ENCODE measurements at places on chromosomes 3 and 15.

GRCh38 chr3:11377719-11378118 lies 105.5 kb downstream of the ATG7 start:
- no peak for DNase-seq

DNA sequence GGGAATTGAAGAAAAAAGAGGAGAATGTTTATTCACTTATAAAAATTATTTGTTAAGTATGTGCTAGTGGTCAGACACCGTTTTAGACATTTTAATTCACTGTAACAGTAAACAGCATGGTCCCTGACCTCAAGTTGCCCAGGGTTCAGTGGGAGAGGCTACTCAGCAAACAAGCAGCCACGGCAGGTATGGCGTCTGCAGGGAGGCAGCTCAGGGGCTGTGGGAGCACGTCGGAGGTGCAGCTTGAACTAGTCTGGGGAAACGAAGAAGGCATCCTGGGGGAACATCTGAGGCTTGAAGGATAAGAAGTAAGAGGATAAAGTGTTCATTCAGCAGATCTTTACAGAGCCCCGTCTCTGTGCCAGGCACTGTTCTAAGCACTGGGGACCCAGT lies 66.0 kb downstream of the CRTC3 start:
- DNase-seq, result no peak

DNA sequence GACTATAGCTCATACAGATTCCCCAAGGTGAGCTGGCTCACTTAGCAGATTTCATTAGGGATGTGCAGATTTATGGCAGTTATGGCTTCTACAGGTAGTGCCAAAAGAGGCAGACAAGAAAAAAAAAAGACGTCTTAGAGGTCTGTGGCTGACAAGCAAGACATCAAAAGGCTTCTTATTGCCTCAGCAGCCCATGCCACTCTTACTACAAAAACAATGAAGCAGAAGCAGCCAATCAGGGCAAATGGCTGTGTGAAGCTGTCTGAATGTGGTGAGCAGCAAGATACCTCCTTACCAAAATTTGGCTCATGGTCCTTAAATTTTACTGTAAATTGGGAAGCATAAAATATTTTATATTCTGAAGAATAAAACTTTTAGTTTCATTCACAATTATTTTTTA lies 557.5 kb upstream of the GOLIM4 start:
- DNase-seq, result no peak

- no peak for DNase-seq
These were observed 57.5 kb downstream of the LPP start for GRCh38 chr3:188211476-188211875.

- no peak for DNase-seq
These were observed 99.9 kb upstream of the TMC3 start for GRCh38 chr15:81473946-81474345.

GRCh38 chr3:73175698-73176097 lies 114.2 kb downstream of the EBLN2 start:
- no peak for DNase-seq

GRCh38 chr3:174436367-174436766 lies 422.8 kb upstream of the NAALADL2 start:
- peak; percentile 37 for DNase-seq

- no peak for DNase-seq
These were observed 18.5 kb downstream of the ALDH1A3 start for GRCh38 chr15:100898152-100898490.

GRCh38 chr3:89436846-89437245 lies 329.4 kb downstream of the EPHA3 start:
- no peak for DNase-seq

DNA sequence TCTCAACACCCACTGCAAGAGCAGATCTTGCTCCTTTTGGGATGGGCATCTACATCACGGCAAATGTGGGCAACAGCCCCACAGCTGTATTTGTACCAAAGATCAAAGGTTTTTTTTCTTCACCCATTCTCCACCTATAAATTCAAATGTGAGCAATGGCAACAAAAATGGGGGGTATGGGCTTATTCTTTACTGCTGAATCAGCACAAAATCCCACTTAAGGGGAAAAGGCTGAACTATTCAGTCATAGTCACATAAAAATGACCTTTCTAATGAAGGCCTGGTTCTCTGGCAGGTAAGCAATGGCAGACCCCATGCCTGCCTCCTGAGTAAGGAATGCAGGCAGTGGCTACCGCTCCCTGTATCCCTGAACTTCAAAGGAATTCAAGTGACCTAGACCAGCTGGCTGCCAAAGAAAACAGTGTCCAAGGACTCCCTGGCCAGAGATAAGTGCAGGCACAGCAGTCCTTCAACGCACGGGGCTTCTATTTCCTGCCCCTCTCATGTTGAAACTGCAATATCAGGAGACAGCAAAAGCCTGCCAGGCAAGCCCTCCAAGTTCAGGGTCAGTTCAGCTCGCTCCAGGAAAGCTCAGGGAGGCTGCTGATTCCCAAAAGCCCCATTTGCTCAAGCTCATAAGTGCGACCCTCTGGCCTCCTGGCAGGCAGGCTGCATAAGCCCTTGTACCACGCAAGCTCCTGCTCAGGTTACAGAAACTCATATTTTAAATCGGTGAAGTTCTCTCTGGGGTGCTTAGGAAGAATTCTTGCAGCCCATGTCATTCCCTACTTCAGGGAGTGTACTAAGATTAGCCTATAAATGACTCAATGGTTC lies 134.1 kb downstream of the PDZRN3 start:
- no peak for DNase-seq

- no peak for DNase-seq
These were observed 16.2 kb upstream of the SLC6A6 start for GRCh38 chr3:14386254-14386653.

- no peak for DNase-seq
These were observed 93.7 kb upstream of the GK5 start for GRCh38 chr3:142319094-142319493.

- DNase-seq, result no peak
These were observed 65.9 kb upstream of the ST3GAL6 start for GRCh38 chr3:98697225-98697624.

DNA sequence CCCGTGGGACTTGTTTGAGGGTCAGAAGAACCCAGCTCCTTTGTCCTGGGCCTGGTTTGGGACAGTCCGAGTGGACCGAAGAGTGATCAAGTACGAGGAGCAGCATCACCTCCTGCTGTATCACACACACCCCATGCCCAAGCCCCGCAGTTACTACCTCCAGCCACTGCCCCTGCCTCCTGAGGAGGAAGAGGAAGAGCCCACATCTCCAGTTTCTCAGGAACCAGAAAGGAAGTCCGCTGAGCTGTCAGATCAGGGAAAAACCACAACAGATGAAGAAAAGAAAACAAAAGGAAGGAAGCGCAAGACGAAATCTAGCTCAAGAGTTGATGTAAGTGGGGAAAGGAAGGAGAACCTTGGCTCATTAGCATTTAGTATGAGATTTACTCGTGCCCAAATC lies 3.3 kb upstream of the P2RY12 start:
- DNase-seq, result peak; percentile 68

DNA sequence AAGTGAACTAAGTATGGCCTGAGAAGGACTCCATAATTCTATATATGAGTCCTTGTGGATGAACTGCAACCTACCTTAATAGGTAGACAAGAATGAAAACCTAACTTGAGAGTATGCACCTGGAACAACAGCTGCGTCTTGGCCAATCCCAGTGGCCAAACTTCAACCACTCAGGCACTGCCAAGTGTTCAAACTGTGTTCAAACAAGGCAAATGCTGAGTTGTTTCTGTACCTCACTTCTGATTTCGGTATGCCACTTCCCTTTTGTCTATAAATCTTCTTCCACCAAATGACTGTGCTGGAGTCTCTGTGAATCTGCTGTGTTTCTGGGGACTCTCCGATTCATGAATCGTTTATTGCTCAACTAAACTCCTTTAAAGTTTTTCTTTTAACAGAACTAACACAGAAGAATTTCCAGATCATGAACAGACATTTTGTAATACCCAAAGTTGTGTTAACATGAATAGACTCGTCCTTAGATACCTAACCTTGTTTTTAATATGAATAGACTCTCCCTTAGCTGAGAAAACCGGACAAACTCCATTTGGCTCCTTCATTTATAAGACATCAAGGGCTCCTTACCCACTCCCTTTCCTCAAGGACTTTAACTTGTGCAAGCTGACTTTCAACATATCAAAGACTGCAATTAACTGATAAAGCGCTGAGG lies 4.1 kb downstream of the ZNF717 start:
- no peak for DNase-seq

GRCh38 chr3:132758740-132759139 lies 36.5 kb upstream of the NPHP3 start:
- no peak for DNase-seq

DNA sequence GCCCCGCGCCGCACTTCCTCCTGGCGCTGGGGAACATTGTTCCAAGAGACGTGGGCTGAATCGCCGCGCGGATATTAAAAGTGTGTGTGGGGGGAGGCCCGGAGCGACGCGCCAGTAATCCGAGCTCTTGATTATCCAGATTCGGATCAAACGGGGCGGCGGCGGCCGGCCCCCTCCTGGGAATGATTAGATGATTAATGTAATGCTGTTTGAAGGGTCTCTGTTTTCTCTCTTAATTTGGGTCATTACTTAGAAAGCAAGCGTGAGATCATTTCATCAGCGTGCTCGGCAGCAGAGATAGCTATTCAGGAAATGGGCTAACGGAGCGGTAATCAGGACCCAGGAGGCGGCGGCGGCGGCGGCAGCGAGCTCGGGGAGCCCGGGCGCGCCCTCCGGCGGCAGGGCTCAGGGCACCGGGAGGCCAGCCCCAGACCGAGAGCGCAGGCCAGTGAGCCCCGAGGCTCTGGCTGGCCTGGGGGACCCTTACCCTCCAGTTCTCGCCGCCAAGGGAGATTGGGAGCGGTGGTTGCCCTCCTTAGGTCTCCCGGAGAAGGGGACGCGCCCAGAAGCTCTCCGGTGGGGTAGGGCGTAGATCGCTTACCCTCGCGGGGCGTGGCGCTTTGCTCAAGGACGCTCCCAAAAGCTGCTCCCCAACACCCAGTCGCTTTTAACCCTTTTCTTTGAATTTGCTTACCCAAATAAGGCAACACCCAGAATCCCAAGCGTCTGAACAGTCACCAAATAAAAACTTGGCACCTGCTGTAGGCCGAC lies 4.5 kb downstream of the FEZF2 start:
- no peak for DNase-seq

DNA sequence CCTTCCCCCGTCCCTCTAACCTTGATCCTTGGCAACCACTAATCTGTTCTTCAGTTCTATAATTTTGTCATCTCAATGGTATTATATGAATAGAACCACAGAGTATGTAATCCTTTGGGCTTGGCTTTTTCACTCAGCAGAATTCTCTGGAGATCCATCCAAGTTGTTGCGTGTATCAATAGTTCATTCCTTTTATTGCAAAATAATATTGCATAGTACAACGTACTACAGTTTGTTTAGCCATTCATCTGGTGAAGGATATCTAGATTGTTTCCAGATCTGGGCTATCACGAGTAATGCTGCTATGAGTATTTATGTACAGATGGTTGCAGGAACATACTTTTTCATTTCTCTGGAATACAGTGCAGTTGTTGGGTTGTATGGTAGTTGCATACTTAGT lies 76.2 kb downstream of the PLXNA1 start:
- no peak for DNase-seq

- DNase-seq, result no peak
These were observed 212.5 kb downstream of the FMN1 start for GRCh38 chr15:32982001-32982400.

GRCh38 chr3:183492849-183493179 lies 62.7 kb downstream of the KLHL6 start:
- no peak for DNase-seq

DNA sequence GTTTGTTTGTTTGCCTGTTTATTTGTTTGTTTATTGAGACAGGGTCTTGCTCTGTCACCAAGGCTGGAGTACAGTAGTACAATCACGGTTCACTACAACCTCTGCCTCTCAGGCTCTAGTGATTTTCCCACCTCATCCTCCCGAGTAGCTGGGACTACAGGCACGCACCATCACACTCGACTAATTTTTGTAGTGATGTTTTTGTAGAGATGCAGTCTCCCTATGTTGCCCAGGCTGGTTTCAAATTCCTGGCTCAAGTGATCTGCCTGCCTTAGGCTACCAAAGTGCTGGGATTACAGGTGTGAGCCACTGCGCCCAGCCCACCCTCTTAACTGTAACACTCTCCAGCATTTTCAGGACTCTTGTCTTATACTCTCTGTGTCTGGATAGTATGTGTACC lies 26.7 kb downstream of the PLD1 start:
- no peak for DNase-seq

DNA sequence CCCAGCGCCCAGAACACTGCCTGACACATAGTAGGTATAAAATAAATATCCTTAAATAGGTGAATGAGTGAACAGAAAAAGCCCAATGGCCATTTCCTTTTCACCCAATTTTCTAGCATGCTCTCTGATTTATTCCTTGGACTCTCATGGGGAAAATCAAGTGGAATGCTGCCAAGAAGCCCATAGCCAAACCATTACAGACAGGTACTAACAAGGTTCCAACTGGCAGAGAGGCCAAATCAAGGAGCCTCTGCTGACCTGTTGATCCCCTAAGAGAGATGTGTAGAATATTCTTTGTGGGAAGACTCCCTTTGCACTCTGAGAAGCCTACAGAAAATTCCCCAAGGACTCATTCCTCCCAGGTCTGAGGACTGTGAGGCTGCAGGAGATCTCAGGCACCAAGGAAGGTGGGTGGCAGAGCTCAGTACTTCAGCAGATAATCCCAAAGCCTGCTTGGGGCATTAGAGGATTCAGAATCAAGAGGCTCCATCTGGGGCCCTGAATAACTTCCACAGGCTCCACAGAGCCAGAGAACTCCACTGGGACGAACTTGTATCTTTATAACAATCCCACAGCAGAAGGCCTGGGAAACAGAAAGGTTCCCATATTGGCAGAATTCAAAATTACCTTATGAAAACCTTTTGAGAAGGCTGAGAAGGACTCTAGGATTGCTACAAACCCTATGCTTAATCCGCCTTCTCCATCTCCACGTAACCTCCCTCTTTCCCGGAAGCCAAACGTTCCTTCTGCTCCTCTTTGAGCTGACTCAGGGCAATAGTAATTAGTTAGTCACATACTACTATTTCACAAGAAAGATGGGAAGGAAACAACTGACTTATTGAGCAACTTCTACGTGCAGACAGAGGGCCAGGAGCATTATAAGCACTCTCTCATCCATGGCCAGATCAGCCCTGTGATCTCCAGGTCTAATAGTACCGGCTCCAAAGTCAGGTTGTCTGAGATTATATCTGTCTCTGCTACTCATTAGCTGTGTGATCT lies 34.5 kb downstream of the PRICKLE2 start:
- no peak for DNase-seq

DNA sequence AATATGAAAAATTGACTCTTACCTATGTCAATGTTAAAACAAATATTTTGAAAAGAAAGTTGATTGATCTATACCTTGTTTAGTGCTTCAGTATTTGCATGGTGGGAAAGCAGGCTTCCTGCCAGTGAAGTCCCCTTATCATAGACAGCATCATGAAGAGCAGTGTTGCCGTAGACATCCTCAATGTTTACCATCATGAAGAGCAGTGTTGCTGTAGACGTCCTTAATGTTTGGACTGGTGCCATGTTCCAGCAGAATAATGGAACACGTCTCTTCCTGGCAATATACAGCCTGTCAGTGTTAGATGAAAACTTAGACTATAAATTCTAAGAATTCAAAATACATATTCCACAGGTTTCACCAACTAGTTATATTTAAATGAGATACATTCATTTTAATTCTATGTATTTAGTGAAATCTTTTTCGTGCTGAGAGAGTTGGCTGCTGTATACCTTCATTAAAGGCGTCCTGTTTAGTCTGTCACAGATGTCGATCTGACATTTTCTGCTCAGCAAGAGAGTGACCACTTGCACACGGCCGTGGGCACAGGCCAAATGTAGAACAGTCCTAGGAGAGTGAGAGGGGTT lies 116.8 kb downstream of the LMLN start:
- DNase-seq, result no peak
